IPS DF 6.9 (cell line): ENCODE measurements at places on chromosomes 6 and 20.

- no peaks in the 10 kb centered on the region; the same call in 1 of the 2 replicates for H3K27me3 ChIP-seq
- H3K4me3 ChIP-seq, result no peak overlapping the region
- DNase-seq, result no peak
- no peak overlapping the region for H3K27ac ChIP-seq
These were observed 117.3 kb upstream of the ARMC2 start for GRCh38 chr6:108730635-108731515.

DNA sequence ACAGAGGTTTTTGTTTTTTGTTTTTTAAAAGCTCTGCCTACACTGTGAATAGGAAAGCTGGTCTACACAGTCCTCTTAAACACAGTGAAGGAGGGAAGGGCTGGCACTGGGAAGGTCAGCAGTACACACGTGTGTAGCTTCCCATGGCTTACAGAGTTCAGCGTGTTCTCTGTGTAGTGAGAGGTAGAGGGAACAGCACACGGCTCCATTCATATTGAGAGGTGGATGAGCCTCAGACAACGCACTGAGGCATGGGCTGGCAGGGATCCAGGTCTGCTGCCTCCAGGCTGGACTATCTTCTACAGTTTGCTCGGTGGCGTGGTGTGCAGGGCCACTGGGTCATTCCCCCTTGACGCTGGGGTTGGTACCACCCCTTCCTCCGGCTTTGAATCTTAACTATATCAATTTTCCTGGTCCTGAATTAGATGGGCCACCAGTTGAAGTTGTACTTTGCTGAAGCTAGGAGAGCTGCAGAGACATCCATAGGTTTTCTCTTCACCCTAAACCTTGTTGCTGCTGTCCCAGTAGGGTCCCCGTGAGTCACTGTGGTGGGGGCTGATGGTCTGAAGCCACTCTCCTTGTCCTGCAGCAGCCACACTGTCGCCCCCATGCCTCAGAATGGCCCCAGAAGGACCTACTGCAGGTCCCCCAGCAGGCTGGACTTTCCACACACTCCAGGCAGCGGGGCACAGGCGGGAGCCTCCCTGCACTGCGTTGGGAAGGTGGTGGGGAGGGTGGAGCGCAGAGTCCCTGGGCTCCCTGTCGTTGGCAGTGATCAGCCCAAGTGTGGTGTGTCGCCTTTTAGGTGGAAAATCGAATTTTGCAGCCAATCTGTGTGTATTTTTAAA lies 2.0 kb downstream of the ARFGAP1 start:
- no peak overlapping the region for H3K4me3 ChIP-seq
- no peak overlapping the region for H3K27ac ChIP-seq
- DNase-seq, result no peak
- no peaks in the 10 kb centered on the region for H3K27me3 ChIP-seq
- peaks cover 20% of the 10 kb centered on the region for H3K36me3 ChIP-seq
- H3K4me1 ChIP-seq, result 0 out of 2 replicates have a peak, but pooled peaks cover 1% of the 10 kb centered on the region

DNA sequence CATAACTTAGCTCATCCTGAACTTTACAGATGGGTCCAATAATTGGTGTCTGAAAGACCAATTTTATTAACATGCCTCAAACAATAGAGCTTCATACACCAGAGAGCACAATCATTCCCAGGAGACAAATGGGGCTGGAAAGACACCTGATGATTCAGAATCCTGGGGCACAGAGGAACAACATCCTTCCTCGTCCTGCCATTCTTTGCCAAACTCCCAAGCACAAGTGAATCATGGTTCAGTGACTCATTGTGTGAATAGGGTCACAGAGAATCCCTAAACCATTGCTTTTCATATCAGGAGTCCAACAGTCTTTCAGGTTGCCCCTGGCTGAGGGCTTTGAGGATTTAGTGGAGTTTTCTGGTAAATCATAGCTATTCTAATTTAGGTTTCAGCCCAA lies 266.4 kb upstream of the BMP2 start:
- H3K4me1 ChIP-seq, result no peaks in the 10 kb centered on the region
- H3K27me3 ChIP-seq, result no peaks in the 10 kb centered on the region
- no peak overlapping the region for H3K27ac ChIP-seq
- no peak overlapping the region for H3K4me3 ChIP-seq
- no peak for DNase-seq

GRCh38 chr6:165556116-165556843 lies 106.8 kb downstream of the PDE10A start:
- H3K36me3 ChIP-seq, result no peaks in the 10 kb centered on the region
- no peak for DNase-seq
- H3K27ac ChIP-seq, result no peak overlapping the region

GRCh38 chr6:109660526-109661320 lies 30.3 kb downstream of the AK9 start:
- no peak overlapping the region for H3K27ac ChIP-seq
- no peaks in the 10 kb centered on the region for H3K36me3 ChIP-seq
- no peaks in the 10 kb centered on the region for H3K27me3 ChIP-seq
- DNase-seq, result no peak
- no peak overlapping the region for H3K4me3 ChIP-seq

DNA sequence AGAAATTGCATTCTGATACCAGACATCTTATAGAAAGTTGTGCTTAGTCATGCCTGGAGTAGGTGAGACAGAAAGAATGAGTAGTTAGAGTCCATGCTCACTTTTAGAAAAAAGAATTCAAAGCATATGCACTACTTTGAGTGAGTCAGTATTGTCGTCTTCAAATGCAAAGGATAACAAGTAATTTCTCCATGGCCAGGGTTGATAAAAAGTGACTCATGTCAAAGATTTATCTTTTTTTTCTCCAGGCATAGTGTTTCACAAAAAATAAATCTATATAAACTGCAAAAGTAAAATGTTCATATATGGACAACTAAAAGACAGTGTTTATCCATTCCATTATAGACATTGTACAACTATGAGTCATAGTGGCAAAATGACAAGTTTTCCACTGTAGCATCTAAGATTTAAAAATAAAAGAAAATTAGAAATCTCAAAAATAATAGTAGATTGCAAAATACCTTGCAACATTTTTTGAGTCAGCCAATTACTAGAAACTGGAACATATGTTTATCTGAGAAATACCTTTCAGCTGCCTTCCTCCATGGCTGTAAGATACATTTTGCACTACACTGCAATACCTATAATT lies 329.6 kb downstream of the GRIK2 start:
- no peaks in the 10 kb centered on the region; the same call in 1 of the 2 replicates for H3K4me1 ChIP-seq
- no peak for DNase-seq
- H3K4me3 ChIP-seq, result no peak overlapping the region
- H3K27ac ChIP-seq, result no peak overlapping the region
- no peaks in the 10 kb centered on the region for H3K36me3 ChIP-seq
- H3K27me3 ChIP-seq, result no peaks in the 10 kb centered on the region

DNA sequence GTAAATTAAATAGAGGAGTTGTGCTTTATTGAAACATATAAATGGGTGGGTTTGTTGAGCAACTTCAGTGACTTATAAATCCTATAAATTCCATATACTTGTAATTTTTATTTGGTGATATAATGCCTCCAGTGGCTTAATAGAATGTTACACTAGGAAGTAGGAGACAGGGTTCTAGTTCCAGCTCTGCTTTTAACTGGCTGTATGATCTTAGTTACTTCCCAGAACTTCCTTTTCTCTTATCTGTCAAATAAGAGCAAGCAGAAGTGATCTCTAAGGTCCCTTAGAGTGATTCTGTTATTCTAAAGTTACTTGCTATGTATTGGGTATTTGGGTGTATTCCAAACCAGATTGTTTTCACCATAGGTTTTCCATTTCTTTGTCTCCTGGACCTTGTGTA lies 10.2 kb downstream of the ZSCAN23 start:
- H3K4me1 ChIP-seq, result no peaks in the 10 kb centered on the region
- no peak for DNase-seq
- no peaks in the 10 kb centered on the region for H3K27me3 ChIP-seq
- H3K36me3 ChIP-seq, result no peaks in the 10 kb centered on the region
- H3K4me3 ChIP-seq, result no peak overlapping the region

DNA sequence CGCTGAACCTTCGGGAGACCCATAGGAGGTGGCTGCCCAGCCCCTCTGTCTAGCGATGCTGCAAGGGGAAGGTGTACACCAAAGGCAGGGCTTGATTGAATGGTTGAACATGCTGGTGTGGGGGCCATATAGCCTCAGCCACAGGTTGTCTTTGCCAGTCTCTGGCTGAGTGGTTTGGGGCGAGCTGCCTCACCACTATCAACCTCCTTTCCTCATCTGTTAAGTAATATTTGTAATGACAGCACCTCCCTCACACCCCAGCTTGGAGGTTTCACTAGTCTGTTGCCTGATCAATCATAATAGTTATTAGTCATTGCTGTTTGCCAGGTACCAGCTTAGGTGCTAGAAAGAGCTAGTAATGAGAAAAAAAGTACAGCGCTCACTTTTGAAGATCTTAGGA lies 11.8 kb upstream of the ZNF831 start:
- no peak for DNase-seq
- no peak overlapping the region for H3K27ac ChIP-seq
- no peaks in the 10 kb centered on the region for H3K4me1 ChIP-seq
- H3K36me3 ChIP-seq, result no peaks in the 10 kb centered on the region
- no peak overlapping the region for H3K4me3 ChIP-seq
- no peaks in the 10 kb centered on the region for H3K27me3 ChIP-seq

- H3K27ac ChIP-seq, result no peak overlapping the region
- no peak for DNase-seq
- no peaks in the 10 kb centered on the region for H3K36me3 ChIP-seq
- no peak overlapping the region for H3K4me3 ChIP-seq
- H3K27me3 ChIP-seq, result no peaks in the 10 kb centered on the region
These were observed 320.7 kb downstream of the RNF144B start for GRCh38 chr6:18707714-18708439.

GRCh38 chr6:125814481-125814880 lies 23.7 kb downstream of the NCOA7 start:
- no peak overlapping the region for H3K4me3 ChIP-seq
- DNase-seq, result no peak
- 0 out of 2 replicates have a peak, but pooled peaks cover 1% of the 10 kb centered on the region for H3K27me3 ChIP-seq
- no peak overlapping the region for H3K27ac ChIP-seq
- H3K4me1 ChIP-seq, result no peaks in the 10 kb centered on the region

DNA sequence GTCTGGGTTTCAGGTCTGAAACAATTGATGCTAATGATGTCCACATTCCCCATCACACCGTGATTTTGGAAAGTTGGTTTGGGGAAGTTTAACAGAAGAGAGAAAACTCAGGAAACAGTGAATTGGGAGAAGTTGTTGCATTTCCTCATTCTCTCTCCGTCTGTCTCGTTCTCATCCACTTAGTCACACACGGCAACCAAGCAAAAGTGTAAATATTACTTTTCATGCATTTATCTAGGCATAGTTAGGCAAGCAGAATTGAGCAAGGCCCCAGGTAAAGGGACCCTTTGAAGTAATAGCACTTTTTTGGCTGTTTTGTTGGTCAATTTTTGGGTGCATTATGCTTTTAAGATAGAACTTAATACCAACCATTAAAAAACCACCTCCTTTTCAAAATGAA lies 137.0 kb upstream of the SULF2 start:
- no peaks in the 10 kb centered on the region for H3K36me3 ChIP-seq
- H3K27ac ChIP-seq, result no peak overlapping the region
- H3K4me3 ChIP-seq, result no peak overlapping the region
- DNase-seq, result no peak
- H3K27me3 ChIP-seq, result no peaks in the 10 kb centered on the region

GRCh38 chr6:71294121-71294523 lies 5.5 kb downstream of the OGFRL1 start:
- no peaks in the 10 kb centered on the region for H3K27me3 ChIP-seq
- H3K4me3 ChIP-seq, result no peak overlapping the region
- DNase-seq, result no peak
- no peak overlapping the region for H3K27ac ChIP-seq

- H3K4me1 ChIP-seq, result peaks cover 2% of the 10 kb centered on the region; the same call in 1 of the 2 replicates
- no peak overlapping the region for H3K4me3 ChIP-seq
- no peaks in the 10 kb centered on the region for H3K36me3 ChIP-seq
- H3K27me3 ChIP-seq, result no peaks in the 10 kb centered on the region
- DNase-seq, result no peak
- H3K27ac ChIP-seq, result no peak overlapping the region
These were observed 8.0 kb downstream of the INSM1 start for GRCh38 chr20:20375862-20376261.

DNA sequence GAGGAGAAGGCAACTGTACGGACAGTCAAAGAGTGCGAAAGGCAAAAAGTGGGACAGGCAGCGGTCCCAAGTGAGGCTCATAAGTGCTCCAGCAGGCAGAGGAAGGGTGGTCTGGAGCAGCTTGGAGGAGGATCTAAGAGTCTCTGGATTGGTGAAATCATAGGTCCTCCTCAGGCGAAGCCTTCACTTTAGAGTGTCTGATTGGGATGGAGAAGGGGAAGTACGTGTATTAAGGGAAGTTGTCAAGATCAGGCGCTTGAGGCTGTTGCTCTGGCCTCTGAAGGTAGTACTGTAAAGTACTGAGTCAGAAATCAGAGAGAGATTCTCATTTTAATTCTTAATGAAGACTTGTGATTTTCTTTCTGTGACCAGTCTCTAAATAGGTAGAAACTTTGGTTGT lies 185.6 kb downstream of the KIF16B start:
- H3K4me1 ChIP-seq, result no peaks in the 10 kb centered on the region
- no peaks in the 10 kb centered on the region for H3K36me3 ChIP-seq
- H3K27ac ChIP-seq, result no peak overlapping the region
- no peaks in the 10 kb centered on the region for H3K27me3 ChIP-seq
- DNase-seq, result no peak

GRCh38 chr6:128303870-128304269 lies 216.5 kb downstream of the PTPRK start:
- no peaks in the 10 kb centered on the region for H3K4me1 ChIP-seq
- H3K27me3 ChIP-seq, result no peaks in the 10 kb centered on the region
- no peak for DNase-seq
- H3K4me3 ChIP-seq, result no peak overlapping the region
- no peaks in the 10 kb centered on the region for H3K36me3 ChIP-seq
- no peak overlapping the region for H3K27ac ChIP-seq

GRCh38 chr20:8837396-8837795 lies 231.5 kb upstream of the PLCB4 start:
- H3K27ac ChIP-seq, result no peak overlapping the region
- no peaks in the 10 kb centered on the region for H3K36me3 ChIP-seq
- no peaks in the 10 kb centered on the region for H3K27me3 ChIP-seq
- DNase-seq, result no peak
- H3K4me1 ChIP-seq, result no peaks in the 10 kb centered on the region

GRCh38 chr6:142551274-142551811 lies 249.5 kb downstream of the ADGRG6 start:
- no peaks in the 10 kb centered on the region for H3K27me3 ChIP-seq
- no peaks in the 10 kb centered on the region for H3K36me3 ChIP-seq
- no peak for DNase-seq
- H3K4me1 ChIP-seq, result 0 out of 2 replicates have a peak, but pooled peaks cover 4% of the 10 kb centered on the region
